ENCODE measurements at places on chromosomes 3 and 15.

DNA sequence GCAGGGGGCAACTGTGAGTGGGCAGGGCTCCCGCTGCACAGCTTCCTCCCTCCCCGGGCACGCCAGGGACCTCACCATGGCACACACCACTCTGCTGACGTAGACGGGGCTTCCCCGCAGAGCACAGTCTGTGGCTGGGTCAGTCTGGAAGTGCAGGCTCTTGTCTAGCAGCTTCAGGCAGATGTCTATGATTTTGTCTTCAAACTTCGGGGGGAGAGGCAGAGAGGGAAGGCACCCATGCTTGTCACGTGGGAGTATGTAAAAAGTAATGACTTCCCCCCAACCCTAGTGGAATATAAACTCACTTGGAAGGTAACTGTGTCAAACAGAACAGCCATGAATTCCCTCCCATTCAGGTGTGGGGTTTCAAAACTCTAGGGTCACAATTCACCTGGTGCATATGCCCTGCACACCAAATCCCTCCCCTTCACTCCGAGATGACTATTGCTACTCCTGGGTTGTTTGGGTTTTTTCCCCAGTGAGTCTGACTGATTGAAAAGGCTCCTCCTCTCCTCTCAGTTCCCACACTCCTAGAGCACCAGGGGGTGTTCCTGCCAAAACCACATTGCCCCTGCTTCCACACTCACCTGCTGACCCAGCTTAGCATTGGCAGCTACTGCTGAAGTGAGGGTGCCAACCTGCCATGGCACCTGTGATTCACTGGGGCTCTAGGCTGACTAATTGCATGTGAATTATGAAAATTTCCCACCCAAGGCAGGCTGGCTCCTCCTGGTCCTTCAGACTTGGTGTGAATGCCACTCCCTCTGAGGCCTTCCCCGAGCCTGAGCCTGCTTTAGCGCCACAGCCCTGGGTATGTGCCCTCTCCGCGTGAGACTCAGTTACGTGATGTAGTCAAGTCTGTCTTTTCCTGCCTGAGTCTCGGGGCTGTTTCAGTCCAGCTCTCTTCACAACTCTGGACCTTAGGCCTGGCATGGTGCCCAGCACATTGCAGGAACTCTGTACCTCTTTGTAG is 13.0 kb downstream of the TGM5 start:
- peak; percentile 96 for DNase-seq

DNA sequence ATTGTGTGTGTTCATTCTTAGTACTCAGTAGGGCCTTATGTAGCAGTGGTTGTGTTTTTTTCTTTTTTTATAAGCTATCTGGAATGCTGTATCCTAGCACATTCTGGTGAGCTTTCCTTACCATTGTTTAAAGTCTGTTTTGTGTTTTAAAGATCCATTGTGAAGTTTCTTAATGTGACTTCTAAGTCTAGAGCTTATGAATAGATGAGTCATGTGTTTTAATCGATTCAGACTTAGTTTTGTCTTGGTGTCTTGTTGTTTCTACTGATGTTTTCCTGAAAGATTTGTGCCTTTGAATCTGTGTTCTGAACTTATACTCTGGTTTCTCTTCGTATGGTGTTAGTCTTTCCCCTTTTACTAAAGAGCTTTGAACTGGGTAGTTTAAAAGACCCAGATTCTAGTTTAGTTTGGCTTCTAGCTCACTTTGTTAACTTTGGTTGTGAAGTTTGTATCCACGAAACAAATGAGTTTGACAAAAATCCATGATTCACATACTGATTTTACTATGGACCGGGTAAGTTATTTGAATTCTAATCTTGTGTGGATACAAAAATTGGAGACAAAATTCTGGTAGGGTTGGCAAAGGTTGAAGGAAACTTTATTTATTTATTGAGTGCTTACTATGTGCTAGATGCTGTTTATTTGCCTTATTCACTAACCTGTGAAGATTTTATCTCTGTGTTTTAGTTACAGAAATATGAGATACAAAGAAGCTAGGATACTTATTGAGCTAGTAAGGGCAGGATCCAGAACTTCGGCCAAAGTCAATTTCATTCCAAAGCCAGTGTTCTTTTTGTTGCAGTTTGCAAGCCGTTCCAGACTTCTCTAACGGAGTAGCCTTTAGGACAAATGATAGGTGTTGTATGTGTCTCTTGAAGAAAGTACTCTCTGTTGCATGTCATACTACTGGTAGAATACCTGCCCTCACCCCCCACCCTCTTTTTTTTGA is 24.8 kb downstream of the AKAP13 start:
- DNase-seq: no peak

DNA sequence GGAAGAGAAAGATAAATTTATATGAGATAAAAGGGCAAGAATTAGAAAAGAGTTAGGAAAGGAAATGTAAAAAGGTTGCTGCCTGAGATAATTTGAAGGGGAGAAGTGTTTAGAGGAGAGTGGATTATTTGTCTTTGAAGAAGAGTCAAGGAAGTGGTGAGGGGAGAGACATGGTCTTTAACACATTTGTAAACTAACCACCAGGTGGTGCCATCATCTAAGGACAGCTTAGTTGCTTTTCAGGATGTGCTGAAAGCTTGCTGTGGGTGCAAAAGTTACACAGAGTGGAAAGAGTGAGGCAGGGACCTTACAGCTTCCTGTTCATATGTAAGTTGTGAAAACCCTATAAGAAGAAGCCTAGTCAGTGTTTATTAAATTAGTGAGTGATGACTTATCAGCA is 114.1 kb upstream of the DNAJC19 start:
- DNase-seq: no peak

DNA sequence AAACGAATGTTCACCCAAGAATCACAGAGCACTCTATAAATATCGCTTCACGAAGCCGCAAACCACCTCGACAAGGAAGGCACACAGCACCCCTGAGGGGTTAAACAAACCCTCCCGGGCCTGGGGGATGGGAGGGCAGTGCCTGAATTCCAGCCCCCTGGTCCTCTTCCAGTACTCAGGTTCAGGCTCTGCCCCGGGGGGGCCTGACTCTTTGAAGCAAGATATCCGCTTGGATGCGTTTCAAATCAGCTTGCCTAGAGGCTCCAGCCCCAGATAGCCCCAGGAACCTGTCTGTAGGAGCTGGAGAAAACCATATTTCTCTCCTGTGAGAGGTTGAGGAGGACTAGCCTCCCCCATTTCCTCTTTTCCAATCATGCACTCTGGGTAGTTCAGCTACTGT is 194.7 kb downstream of the WNT5A start:
- DNase-seq: no peak

DNA sequence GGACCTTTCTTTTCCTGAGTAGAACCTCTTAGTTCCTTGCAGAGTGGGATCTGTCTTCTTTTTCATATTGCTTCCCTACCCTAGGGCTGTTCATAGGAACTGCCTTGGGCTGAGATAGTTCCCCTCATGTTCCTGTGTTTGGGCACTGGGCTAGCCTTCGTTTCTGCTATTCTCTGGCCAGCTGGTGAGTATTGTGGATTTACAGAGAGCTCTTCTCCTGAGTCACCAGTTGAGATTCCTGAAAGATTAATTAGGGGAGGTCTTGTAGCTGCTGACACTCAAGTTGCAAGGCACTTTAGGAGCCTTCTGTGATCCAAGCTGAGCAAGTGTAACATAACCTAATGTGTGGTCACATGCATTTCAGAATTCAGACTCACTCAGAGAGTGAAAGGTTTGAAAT is 30.7 kb downstream of the CHD2 start:
- DNase-seq: no peak

DNA sequence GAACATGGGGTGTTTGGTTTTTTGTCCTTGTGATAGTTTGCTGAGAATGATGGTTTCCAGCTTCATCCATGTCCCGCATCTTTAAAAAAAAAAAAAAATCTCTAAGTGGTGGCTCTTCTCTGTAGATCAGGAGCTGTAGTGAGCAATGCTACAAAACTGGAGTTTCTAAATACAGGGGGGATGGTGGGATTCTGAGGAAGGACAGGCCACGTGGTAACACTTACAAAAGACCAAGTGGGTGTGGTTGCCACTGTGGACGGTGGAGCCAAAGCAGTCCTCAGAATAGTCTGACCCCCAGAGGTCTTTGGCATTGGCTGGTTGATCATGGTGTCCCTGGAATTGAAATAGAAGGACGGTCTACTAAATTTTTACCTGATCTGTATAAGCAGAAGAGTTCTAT is 7.7 kb downstream of the CCRL2 start:
- DNase-seq: no peak

GRCh38 chr3:185896636-185897035 is 41.2 kb downstream of the TRA2B start:
- no peak for DNase-seq

GRCh38 chr15:78715434-78715833 is 74.4 kb upstream of the CHRNB4 start:
- DNase-seq: peak; percentile 61

All from epithelial cell of prostate (primary cell).